ENCODE measurements at places on chromosomes 7 and 10. TPM values are rescaled to one million over a fixed set of nuclear protein-coding genes. Genes with fewer than 3 reads are reported as not detected.

- H3K4me1 ChIP-seq = no peaks in the 10 kb centered on the region
- no peak overlapping the region for H3K4me3 ChIP-seq
- H3K27ac ChIP-seq = no peak overlapping the region
- no peaks in the 10 kb centered on the region for H3K27me3 ChIP-seq
- DNase-seq = no peak
These were observed 506.9 kb downstream of the RPS24 start for GRCh38 chr10:78540355-78541076.

DNA sequence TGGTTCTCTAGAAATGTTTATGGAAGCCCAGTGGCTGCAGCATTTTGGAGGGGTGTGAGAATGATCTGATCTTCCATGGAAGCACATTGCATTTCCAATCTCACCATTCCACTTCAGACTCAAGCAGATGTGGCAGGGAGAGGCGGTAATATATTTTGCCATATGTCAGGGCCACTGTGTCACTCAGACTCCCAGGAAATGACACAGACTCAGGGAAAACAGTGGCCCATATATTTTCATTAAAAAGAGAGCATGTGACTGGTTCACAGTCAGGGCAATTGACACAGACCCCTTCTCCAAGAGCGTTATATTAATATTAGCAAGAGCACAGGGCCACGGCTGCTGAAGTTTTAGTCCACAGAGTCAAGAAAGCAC is 149.3 kb upstream of the NRP1 start:
- H3K4me1 ChIP-seq = no peaks in the 10 kb centered on the region
- no peak for DNase-seq

DNA sequence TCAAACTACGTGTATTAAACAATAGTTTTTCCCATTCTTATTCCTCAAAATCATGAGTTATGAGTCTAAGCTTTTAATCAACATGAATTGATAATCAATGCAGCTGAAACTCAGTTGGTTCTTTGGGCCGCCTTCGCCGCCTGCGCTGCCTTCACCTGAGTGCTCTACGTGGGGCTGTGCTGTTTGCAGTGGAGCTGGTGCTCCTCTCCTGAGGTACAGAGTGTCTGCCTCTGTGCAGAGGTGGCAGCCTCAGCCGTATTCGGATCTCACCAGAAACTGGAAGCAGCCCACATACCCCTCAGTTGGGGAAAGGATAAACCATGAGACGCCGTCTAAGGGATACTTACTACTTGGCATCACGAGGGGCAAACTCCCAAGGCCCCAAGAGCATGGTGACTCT is 15.5 kb downstream of the NOM1 start:
- H3K27ac ChIP-seq = no peak overlapping the region
- no peaks in the 10 kb centered on the region for H3K4me1 ChIP-seq
- no peak overlapping the region for H3K4me3 ChIP-seq
- no peaks in the 10 kb centered on the region for H3K27me3 ChIP-seq
- H3K36me3 ChIP-seq = peaks cover 52% of the 10 kb centered on the region

DNA sequence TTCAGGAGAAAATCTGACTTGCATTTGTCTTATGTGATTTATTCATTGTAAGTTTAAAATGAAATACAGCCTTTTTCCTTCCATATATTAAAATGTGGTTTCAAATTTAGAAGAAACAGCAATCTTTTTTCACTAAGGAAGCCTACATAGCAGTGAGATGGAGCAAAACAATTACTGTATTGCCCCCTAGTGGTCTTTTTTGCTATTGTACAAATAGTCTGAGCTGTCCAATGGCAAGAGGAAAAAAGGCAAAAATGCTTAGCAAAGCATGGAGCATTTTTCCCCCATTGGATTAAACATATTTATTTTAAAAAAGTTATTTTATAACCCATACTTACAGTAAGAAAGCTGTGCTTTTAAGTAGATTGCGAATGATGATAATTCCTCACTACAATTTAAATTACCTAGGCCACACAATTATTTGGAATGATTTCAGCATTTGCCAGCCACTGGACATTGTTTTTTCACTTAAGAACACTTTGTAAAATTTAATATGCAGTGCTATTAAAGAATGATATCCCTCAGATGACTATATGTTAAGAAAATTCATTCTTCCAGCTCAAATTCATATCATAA is 119.5 kb downstream of the CPED1 start:
- H3K4me1 ChIP-seq = no peaks in the 10 kb centered on the region
- no peak overlapping the region for H3K27ac ChIP-seq
- H3K36me3 ChIP-seq = no peaks in the 10 kb centered on the region

DNA sequence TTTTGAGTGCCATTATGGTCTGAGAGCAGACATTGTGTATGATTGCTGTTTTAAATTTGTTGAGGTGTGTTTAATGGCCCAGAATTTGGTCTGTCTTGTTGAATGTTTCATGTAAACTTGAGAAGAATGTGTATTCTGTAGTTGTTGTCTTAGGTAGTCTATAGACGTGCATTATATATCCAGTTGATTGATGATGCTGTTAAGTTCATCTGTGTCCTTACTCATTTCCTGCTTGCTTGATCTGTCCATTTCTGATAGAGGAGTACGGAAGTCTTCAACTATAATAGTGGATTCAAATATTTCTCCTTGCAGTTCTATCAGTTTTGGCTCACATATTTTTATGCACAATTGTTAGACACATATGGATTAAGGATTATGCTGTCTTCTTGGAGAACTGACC is 16.0 kb downstream of the PTPN12 start:
- H3K4me3 ChIP-seq = no peak overlapping the region
- no peaks in the 10 kb centered on the region for H3K27me3 ChIP-seq
- no peak overlapping the region for H3K27ac ChIP-seq
- DNase-seq = no peak
- no peaks in the 10 kb centered on the region for H3K36me3 ChIP-seq
- peaks cover 7% of the 10 kb centered on the region for H3K4me1 ChIP-seq

- H3K4me3 ChIP-seq = no peak overlapping the region
- H3K27ac ChIP-seq = no peak overlapping the region
- no peaks in the 10 kb centered on the region for H3K36me3 ChIP-seq
These were observed 41.7 kb upstream of the DUSP5 start for GRCh38 chr10:110456046-110456445.

- no peaks in the 10 kb centered on the region for H3K4me1 ChIP-seq
- no peak overlapping the region for H3K27ac ChIP-seq
- DNase-seq = no peak
- H3K36me3 ChIP-seq = no peaks in the 10 kb centered on the region
- no peaks in the 10 kb centered on the region for H3K27me3 ChIP-seq
- no peak overlapping the region for H3K4me3 ChIP-seq
These were observed 436.7 kb downstream of the IPMK start for GRCh38 chr10:57830877-57831560.

DNA sequence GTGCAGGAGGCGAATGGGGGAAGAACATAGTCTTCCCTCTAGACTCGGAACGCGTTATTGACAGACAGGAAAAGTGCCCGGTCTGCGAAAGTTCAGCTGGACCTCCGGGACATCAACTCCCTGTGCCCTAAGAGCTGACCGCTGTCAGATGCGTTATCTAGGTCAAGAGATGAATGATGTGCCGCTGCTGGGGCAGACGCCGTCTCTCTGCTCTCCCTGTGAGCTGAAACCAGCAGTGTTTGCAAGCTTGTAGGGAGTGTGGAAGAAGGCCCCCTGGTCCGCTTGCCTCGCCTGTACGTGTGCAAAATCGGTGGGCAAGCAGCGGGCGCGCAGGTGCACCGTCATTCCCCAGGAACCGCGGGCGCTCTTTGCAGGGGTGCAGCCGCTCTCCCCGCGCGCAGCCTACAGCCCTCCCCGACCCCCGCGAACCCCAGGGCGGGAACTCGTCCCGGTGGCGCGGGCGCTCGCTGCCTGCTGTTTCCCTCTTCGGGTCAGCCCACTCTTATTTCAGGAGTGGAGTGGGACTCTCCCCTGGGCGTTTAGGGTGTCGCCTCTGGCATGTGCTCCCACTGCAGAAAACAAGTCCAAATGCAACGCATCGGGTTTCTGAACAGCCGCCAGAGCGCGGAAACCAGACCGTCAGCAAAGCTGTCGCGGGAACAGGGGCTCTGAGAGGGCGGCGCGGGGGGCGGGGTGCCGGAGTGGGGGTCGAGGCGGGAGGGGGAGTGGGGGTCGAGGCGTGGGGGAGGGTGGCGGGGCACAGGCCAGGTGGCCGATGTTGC is 1.8 kb upstream of the PFKFB3 start:
- H3K36me3 ChIP-seq = no peaks in the 10 kb centered on the region
- DNase-seq = peak; percentile 63
- H3K27me3 ChIP-seq = no peaks in the 10 kb centered on the region
- peak overlapping the region; percentile 95 for H3K27ac ChIP-seq
- H3K4me1 ChIP-seq = peaks cover 57% of the 10 kb centered on the region
- peak overlapping the region; percentile 40 for H3K4me3 ChIP-seq

DNA sequence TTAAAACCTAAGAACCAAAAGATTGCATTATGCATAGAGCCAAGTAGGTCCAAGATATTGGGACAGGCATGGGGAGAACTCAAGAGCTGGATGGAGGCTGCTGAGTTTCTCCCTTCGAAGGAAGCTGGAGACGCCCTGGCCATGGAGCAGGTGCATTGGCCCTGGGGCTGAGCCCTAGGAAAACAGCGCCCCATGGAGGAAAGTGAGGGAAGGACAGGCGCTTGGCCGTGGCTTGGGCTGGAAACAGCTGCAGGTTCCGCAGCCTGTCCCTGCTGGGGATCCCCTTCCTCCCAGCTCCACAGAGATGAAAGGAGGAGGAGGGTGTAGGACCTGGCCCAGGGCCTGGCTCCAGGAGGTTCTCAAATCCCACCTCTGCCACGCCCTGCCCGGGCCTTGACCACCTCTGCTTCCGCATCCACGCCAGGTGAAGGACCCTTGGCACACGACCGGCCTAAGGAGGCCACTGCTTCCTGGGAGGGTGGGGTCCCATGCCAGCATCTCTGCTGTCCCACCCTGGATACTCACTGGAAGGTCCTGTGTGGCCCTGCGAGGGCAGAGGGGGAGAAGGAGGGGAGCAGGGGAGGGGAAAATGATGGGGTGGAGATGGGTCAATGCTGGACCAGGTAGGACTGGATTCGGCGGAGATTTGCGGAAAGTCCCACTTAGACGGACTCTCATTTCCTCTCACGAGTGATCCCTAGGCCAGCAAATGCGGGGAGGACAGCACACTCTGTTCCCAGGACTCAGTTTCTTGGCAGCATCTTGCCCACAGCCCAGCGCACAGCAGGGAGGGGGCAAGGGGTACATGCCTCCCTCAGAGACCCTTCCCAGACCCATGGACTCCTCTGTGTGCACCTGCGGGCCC is 258.6 kb upstream of the TCERG1L start:
- no peaks in the 10 kb centered on the region for H3K27me3 ChIP-seq
- no peak for DNase-seq
- no peak overlapping the region for H3K27ac ChIP-seq
- H3K36me3 ChIP-seq = no peaks in the 10 kb centered on the region

DNA sequence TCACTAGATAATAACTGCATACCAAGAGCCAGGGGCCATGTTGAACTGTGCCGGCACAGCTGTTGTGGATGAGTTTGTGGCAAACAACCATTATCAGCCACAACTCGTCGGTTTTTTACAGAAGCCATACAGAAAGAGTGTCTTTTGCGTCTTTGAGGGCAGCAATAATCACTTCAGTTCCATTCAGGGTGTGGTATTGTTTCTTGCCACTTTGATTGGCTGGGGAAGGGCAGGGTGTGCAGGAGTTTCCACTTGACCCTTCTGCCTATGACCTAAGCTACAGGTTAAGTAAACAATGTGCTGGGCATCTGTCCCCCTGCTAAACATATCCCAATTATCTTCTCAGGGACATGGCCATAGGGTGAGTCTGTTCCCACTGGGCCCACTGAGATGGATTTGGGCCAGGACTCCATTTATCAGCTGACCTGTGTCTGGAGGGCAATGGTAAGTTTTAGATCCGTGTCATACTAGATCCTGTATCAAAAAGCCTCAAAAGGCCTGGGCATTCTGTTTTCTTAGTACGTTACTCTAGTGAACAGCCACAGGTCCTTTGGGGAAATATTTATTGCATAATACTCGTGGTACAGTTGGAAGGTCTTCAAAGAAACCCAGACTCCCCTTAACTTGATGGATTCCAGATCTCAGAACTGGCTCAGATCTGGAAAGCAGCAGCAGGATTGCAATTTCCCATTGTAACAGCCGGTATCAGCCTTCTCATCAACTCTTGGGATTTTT is 15.9 kb downstream of the ZNF3 start:
- H3K27me3 ChIP-seq = no peaks in the 10 kb centered on the region
- H3K4me3 ChIP-seq = no peak overlapping the region
- H3K36me3 ChIP-seq = peaks cover 7% of the 10 kb centered on the region
- DNase-seq = no peak
- peak overlapping the region; percentile 33 for H3K27ac ChIP-seq
- peaks cover 8% of the 10 kb centered on the region for H3K4me1 ChIP-seq

DNA sequence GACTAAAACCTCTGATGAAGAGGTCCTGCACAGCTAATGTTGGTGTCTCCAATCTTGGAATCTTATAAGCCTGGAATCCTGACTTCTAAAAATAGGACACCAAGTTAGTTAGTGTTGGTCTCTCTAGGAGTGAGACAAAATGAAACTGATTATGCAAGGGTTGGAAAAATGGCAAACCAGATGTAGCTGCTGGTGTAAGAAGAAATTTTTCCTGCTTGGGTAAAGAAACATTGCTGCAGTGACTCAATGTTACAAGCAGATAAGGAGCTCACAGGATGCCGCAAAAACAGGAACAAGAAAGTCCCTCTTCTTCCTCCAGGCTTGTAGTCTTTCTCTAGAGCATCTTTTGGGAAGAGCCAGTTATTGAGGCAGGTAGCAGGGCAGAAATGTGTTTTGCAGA is 449.0 kb downstream of the ETV1 start:
- DNase-seq = no peak
- H3K27me3 ChIP-seq = no peaks in the 10 kb centered on the region
- H3K36me3 ChIP-seq = no peaks in the 10 kb centered on the region
- H3K27ac ChIP-seq = no peak overlapping the region

GRCh38 chr10:52758406-52758805 is 14.2 kb downstream of the MBL2 start:
- no peak overlapping the region for H3K27ac ChIP-seq
- H3K36me3 ChIP-seq = no peaks in the 10 kb centered on the region
- no peak overlapping the region for H3K4me3 ChIP-seq
- no peak for DNase-seq
- H3K4me1 ChIP-seq = no peaks in the 10 kb centered on the region
- no peaks in the 10 kb centered on the region for H3K27me3 ChIP-seq

GRCh38 chr7:2554661-2555111 is 638 bp downstream of the BRAT1 start:
- no peak overlapping the region for H3K27ac ChIP-seq
- no peaks in the 10 kb centered on the region for H3K36me3 ChIP-seq
- no peaks in the 10 kb centered on the region for H3K27me3 ChIP-seq
- peaks cover 33% of the 10 kb centered on the region for H3K4me1 ChIP-seq

- H3K27me3 ChIP-seq = no peaks in the 10 kb centered on the region
- H3K4me1 ChIP-seq = peaks cover 19% of the 10 kb centered on the region
- no peaks in the 10 kb centered on the region for H3K36me3 ChIP-seq
- no peak for DNase-seq
- no peak overlapping the region for H3K4me3 ChIP-seq
These were observed 42.4 kb downstream of the PRPF18 start for GRCh38 chr10:13629116-13629515.

GRCh38 chr10:124676416-124677062 is 67.6 kb downstream of the FAM53B start:
- DNase-seq = no peak
- H3K36me3 ChIP-seq = peaks cover 2% of the 10 kb centered on the region
- no peaks in the 10 kb centered on the region for H3K4me1 ChIP-seq

Gene SERPINE1
- 36.3 TPM for total RNA-seq

Gene MICALL2
- total RNA-seq = 26.7 TPM

Gene FRAT1
- 6.5 TPM for total RNA-seq

Gene GIMAP4
- total RNA-seq = 13.0 TPM

Gene ASL
- total RNA-seq = 135 TPM

Gene UPK3BL1
- total RNA-seq = 36.6 TPM

Gene CADPS2
- total RNA-seq = 31.9 TPM

Gene CFAP46
- total RNA-seq = 0.33 TPM

Gene MOGAT3
- total RNA-seq = not detected

Gene CCDC71L
- 8.6 TPM for total RNA-seq

Gene MSRB2
- 4.9 TPM for total RNA-seq
